ENCODE measurements at places on chromosomes 2 and 18.
A peak's percentile ranks its signal among the peaks of the same experiment; 100 is the strongest.

GRCh38 chr2:176126929-176127773 lies 2.4 kb upstream of the HOXD8 start:
- peak; percentile 69 for DNase-seq

DNA sequence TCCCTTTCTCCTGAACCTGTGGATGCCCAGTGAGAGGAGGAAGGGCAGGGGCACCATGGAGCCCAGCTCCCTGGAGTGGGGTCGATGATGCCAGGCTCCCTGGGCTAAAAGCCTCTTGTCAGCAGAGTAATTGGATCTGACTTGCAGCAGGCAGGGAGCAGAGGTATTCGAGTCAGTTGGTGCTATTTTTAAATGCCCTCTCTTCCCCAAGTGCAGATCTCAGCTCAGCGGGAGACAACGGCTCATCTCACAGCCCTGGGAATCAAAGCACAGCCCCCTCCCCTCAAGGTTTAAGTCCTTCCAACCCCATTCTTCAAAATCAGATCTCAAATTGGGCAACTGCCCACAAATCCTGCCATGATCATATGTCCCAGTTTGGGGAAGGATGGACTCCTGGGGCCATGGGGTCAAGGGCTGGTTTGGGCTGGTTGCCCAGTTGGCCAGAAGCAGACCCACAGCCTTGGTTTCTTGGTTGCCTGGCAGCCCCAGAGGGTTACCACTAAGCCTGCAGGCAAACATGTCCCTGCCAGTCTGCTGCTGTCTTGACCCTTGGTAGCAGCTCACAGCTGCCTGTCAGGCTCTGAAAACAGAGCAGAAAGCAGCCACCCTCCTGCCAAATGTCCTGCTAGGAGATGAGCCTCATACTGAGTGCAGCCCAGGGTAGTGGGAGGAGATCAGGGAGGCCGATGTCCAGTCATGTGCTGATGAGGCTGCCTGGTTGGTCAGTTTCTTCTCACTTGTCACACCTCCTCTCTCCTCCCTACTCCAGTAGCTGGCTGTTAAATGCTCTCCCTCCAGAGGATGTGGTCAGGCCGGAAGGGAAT lies 244.9 kb downstream of the LOXHD1 start:
- no peak for DNase-seq

DNA sequence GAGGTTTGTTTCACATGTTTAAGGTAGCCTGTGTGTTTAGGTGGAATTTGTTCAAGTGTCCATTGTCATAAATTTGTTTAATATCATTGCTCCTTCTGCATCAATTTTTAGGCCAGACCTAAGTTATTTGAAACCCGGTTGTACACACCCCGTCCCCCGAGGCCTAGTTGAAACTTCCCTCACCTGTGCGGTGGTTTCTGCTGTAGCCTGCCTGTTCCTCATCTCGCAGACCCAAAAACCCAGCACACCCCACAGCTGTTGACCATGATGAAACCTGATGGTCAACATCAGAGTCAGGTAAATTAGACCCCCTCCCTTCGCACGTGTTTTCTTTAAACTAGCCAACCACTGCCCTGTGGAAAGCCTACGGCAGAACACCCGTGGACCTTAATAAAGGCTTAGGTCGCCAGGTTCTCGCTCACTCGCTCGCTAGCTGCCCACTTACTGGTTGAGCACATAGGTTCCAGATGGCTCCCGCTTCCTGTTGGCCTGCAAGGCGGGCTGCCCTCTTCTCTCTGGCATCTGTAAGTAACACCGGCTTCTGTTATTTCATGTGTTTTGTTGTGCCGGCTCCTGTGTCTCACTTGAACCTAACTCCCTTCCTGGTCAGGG lies 64.4 kb downstream of the EML6 start:
- DNase-seq: no peak

GRCh38 chr18:54612237-54612636 lies 21.2 kb downstream of the DYNAP start:
- DNase-seq: no peak

GRCh38 chr2:120892967-120893667 lies 157.4 kb downstream of the GLI2 start:
- no peak for DNase-seq

DNA sequence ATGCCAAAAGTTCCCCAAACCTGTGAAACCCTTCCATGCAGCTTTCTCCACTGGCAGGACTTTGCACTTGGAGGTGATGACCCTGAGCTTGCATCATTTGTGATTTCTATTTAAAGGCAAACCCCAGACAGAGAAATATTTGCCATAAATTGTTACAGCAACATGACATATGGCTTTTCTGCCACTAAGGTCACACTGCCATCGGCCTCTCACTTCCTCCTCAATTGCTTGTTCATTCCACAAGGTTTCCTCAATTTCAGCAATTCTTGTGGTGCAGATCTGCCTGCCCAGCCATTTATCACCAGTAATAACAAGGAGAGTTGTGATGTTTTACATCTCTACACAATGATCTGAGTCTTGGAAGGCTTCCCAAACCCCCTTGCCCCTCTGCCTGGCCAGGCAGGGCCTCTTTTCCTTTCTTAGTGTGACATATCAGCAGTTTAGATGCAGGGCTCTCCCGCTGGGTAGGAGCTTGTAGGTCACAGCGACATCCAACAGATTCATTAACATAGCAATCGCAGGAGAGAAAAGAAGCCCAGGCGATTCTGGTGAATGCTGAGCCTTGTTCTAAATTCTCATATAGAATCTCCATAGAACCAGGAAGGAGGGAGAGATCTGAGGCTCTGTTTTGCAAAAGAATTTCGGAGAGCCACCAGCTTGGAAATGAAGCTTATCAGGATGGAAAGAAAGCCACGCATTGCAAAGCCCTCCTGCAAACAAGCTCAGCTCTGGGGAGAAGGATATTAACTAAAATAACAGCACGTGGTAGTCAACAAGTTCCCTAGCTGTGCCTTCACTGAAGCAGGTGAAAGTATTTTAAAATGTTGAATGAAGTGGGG lies 46.7 kb upstream of the ITGA6 start:
- no peak for DNase-seq

DNA sequence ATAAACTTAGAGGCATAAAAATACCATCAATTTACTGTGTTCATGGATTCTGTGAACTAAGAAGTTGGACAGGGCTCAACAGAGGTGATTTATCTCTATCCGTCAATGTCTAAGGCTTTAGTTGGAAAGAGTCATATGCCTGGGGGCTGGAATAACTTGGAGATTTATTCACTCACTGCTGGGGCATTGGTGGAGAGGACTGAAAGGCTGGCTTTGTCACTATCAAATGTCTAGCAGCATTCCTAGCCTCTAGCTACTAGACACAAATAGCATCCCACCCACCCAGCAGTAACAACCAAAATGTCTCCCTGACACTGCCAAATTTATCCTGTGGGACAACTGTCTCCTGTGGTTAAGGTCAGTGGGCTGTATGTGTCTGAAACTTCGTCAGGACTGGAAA lies 71.0 kb downstream of the EVA1A start:
- no peak for DNase-seq

GRCh38 chr2:160666154-160667060 lies 172.8 kb upstream of the RBMS1 start:
- DNase-seq: peak; percentile 55

- no peak for DNase-seq
These were observed 126.1 kb upstream of the CTAGE1 start for GRCh38 chr18:22543769-22544168.

- no peak for DNase-seq
These were observed 26.9 kb upstream of the RAB31 start for GRCh38 chr18:9681217-9681616.

GRCh38 chr2:217325251-217325650 lies 465.4 kb upstream of the TNP1 start:
- DNase-seq: no peak

DNA sequence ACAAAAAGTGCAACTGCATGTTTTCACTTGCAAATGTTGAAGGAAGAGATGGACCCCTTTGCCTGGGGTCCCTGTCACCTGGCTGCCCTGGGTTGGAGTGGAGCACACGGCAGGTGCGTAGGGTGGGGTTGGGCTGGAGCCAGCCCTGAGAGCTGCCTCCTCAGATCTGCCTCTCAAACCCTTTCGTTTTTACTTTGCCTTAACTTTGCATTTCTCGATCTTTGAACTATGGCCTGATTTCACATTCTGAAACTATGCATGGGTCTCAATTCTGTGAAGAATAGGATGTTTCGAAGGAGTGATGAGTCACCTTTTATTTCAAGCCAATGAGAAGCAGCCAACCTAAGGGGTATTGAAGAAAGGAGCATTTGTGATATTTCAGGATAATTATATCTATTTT lies 132.8 kb downstream of the ACOXL start:
- no peak for DNase-seq

DNA sequence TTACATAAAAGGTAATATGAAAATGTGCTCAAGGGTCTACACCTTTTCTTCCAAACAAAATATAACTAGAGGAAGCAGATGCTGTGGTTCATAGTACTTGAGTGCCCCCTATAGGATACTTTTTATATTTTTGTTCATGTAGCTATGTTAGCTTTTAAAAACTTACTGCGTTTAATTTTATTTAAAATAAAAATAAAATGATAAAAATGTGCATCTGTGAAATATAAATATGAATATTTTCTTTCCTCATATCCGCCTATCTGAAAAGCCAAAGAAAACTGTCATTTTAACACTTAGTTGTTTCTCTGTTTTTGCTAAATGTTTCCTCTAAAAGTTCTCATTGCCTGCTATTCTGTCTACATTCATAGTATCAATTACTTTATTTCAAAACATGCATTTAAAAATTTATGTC lies 9.6 kb upstream of the LRP1B start:
- DNase-seq: peak; percentile 51

DNA sequence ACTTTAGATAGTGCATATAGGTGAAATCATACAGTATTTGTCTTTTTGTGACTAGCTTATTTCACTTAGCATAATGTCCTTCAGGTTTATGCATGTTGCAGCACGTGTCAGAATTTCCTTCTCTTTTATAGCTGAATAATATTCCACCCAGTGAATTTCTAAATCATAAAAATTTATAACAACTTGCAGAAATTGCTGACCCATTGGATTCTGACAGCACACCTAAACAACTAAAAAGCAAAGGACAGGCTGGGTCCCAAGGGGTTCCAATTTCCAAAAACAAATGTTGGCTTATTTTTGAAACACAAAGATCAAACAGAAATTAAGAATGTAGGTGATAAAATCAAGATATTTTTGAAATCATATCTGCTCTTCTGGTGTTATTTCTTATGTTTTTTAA lies 86.5 kb upstream of the ACKR3 start:
- no peak for DNase-seq

GRCh38 chr2:130376433-130377293 lies 20.8 kb downstream of the PTPN18 start:
- DNase-seq: no peak

DNA sequence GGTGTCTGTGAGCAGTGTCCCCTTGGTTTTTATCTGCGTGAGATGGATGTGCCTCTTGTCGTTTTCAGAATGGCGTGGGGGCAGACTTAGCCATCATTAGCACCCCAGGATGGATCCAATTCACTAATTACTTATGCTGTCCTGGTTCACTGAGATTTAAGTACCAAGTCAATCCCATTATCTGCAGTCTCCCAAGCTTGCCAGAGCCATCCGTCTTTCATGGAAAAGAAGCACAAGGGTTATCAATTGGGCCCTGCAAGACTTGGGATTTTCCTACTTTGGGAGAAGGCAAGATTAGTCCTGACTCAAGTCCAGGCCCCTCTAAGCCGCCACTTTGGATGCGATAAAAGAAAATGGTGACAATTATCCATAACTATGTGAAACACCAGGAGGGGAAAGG lies 404.0 kb downstream of the TMEM182 start:
- DNase-seq: no peak

- DNase-seq: peak; percentile 14
These were observed 32.2 kb downstream of the GPR39 start for GRCh38 chr2:132448771-132449170.
